ENCODE measurements at places on chromosomes 1 and 21.

DNA sequence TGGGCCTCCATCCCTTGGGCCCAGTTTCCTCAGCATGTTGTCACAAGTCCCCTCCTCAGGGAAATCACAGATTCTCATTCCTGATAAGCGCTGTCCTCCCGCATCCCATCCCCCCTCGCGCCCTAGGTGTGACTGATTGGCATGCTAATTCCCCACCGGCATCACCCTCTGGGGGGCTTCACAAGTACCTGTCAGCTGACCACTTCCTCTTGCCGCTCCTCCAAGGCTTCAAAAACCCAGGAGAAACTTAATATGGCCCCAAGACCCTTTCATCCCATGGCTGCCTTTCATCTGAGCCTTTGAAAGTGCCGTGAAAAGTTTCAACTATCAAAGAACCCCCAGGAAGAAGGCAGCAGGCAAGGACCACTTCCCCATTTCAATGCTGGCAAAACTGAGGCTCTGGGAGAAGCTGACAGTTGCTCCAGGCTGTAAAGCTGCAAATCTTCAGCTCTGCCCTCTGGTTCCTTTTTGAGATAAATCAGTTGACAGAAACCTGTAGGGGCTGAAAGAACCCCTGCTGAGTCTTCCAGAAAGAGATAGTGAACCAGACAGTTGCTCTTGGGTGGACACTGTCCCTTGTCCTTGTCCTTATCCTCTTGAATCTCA lies 12.8 kb upstream of the MIXL1 start:
- DNase-seq: no peak

DNA sequence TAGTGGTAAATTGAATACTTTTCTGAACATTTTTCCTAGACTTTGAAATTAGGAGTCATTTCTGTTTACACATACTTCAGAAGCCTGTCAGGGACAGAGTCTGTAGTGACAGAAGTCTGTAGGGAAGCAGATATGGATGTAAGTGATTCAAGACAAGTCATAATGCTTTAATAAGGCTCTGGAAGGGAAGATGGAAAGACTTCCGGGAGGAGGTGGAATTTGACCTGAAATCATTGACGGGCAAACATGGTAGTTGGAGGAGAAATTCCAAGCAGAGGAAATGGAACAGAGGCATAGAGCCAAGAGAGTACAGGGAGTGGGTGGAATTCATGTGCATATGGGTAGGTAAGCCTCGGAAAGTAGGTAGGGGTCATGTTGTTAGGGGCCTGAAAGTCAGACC lies 22.5 kb downstream of the CAMTA1 start:
- DNase-seq: no peak

DNA sequence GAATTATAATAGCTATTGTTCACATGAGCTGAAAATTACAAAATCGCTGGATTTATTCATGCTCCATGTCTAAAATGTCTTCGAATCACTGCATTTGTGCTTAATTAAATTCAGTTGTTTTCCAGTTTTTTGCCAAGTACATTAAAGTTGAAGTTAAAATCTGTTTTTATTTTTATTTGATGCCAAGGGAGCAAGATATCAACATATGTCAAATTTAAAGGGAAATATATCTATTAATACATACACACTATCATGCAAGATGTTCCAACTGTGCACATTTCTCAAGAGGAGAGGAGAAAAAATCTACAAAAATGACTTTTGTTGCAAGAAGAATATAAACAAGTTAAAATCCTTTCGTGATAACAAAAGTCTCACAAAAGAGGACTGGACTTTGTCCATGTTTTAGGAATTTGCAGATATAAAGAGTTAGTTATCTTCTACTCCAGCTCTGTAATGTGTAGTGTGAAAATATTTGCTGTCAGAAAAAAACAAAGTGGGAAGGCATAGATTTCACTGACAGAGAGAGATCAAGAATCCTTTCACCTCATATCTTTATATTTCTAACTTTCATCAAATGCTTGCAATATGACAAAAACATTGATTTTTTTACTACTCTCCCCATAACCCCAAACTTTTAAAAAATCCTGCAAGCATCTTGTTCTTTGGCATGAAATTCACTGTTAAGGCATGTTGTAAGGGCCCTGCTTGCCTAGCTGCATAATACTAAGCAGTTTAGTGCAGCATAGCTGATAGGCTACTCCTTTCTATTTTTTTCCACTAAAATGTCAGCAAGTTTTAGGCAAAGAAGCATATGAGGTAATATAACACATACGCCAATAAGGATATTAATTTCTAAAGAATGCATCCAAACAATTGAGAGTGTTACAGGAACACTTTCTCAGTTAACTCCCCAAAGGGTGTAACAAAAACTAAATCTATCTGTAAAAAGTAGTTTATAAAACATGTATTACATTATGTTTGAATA lies 340.2 kb upstream of the ADAMTS5 start:
- DNase-seq: no peak

GRCh38 chr1:241061062-241061461 lies 295.9 kb downstream of the RGS7 start:
- DNase-seq: no peak

GRCh38 chr1:247273013-247273412 lies 17.1 kb downstream of the VN1R5 start:
- no peak for DNase-seq

GRCh38 chr1:43844114-43844513 lies 89.5 kb upstream of the ARTN start:
- no peak for DNase-seq

- DNase-seq: peak; percentile 39
These were observed 133.1 kb downstream of the AKT3 start for GRCh38 chr1:243716906-243717305.

DNA sequence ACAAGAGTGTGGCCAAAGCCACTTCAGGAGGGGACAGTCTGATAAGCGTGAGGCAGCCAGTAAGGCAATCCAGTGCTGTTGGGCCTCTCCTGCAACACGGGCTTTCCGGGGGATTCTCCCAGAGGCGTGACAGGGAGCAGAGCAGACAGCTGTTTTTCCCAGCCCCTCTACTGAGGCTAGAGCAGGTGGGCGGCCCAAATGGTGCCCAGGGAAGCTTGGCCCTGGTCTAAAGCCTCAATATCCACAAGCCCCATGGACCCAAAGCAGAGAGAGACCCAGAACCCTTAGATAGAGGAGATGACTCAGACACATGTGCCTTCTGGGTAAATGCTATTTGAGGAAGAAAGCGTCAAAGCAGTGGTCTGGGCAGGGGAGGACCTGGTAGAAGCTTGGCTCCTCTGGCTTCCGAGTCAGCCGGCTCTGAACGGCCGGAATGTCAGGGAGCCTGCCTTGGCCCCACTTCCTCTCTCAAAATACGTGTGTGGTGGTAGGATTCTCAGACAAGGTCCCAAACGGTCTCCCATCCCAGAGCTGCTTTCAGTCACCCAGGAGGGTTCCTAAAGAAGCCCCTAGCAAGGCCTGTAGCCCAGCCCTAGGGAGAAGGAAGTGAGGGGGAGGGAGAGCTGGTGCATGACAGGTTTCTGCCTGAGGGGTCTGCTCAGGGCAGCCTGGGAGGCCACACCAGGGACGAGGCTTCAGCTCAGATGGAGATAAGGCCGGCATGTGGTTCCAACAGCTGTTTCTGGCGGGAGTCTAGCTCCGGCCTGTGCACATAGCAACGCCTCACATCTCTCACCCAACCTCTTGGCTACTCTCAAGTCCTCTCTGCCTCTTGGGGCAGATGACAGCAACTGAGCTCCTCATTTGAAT lies 28.8 kb downstream of the PIK3C2B start:
- DNase-seq: no peak

DNA sequence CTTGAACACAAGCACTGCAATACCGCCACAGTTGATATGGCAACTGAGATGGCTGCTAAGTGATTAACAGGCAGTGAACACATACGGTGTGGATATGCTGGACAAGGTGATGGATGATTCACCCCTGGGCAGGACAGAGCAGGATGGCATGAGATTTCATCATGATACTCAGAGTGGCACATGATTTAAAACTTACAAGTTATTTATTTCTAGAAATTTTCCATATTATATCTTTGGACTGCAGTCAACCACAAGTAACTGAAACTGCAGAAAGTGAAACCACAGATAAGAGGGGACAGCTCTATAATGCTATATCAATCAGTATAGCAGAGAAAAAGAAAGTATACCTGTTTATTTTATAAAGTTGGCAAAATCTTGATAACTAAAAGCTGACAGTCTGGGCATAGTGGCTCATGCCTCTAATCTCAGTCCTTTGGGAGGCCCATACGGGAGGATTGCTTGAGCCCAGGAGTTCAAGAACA lies 47.9 kb downstream of the PHACTR4 start:
- peak; percentile 75 for DNase-seq

DNA sequence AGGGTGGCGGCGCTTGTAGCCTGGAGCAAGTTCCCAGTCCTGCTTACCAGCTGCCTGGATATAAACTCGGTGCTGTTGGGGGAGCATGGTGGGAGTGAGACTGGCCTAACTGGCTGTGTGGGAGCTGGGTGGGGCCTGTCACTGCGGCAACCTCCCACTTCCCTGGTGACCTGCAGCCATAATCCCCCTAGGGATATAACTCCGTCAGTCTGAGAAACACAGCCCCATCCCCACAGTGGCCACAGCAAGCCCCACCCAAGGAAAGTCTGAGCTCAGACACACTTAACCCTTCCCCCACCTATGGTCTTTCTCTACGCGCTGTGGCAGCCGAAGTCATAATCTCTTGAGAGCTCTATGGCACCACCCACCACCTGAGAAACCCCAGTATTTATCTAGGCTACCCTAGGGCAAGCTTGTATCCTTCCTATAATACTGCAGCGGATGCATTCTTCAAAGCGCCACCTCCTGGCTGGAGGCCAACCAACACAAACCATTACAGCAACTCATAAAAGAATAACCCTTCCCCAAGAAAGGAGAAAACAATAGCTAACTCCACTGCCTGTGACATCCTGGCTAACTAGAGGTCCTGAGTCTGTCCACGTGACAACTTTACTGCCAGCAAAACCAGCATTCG lies 57.4 kb downstream of the ZNF648 start:
- DNase-seq: no peak

- peak; percentile 14 for DNase-seq
These were observed 199.6 kb downstream of the DPYD start for GRCh38 chr1:97721221-97721620.

- DNase-seq: no peak
These were observed 40.4 kb upstream of the GOLT1A start for GRCh38 chr1:204254031-204254661.

DNA sequence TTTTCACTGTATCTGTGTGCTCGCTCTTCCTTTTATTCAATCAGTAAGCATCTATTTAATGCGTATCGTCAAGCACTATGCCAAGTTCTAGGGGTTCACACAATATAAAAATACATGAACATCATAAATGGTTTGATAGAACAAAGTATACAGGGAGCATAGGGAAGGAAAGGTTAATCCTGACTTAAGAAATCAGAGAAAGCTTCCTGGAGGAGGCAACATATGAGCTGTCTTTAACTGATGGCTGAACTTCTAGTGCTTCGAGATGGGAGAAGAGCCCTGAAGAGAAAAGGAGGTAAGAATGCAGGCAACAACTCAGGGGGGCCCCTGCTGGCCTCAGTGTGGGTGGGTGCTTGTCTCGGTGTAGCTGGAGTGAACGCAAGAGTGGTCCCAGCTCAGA lies 63.6 kb upstream of the GALNT2 start:
- no peak for DNase-seq

GRCh38 chr1:215055281-215055935 lies 27.1 kb upstream of the KCNK2 start:
- no peak for DNase-seq

DNA sequence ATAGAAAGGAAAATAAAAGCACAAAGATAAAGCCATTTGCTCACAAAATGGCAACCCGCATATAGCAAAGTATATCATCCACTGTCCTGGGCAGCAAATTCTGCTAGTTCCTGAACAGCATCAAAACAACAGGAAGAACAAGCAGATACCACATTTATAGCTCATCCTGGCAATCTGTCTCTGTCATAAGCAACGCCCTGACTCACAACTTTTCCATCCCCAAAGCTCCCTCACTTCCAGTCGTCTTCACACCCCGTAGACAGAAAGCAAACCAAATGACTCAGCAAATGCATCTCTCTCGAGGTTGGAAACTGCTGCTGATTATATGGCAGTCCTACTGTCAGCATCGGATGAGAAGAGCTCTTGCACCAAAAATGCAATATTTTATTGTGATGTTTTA lies 65.8 kb downstream of the AK5 start:
- peak; percentile 76 for DNase-seq

- no peak for DNase-seq
These were observed 578 bp upstream of the TRIM62 start for GRCh38 chr1:33182401-33182841.

DNA sequence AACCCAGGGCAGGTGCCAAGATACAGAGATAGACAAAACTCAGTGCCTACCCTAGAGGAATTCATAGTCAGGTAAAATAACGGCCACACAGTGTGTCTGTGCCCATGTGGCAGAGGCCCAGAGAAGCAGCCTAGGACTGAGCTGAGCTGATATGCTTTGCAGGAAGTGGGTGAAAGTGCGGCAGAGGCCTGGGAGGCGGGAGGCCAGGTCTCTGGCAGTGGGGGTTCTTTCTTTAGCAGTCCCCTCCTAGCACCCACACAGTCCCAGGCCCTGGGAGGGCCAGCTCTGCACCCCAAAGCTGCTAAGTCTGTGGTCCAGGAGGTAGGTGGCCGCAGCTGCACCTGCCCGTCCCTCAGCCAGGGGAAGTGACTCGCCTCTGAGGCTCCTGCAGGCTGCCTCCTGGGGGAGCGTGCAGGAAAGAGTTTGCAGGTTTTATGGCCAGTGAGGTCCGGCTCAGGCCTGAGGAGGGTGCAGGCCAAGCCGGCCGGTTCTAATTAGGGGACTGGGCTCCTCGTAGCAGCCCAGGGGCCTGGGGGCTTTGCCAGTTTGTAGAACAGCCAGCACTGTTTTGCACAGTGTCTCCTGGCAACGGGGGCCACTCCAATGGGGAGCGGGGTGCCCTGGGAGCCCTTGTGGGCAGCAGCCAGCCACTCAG lies 107.9 kb downstream of the SPSB1 start:
- DNase-seq: peak; percentile 46

DNA sequence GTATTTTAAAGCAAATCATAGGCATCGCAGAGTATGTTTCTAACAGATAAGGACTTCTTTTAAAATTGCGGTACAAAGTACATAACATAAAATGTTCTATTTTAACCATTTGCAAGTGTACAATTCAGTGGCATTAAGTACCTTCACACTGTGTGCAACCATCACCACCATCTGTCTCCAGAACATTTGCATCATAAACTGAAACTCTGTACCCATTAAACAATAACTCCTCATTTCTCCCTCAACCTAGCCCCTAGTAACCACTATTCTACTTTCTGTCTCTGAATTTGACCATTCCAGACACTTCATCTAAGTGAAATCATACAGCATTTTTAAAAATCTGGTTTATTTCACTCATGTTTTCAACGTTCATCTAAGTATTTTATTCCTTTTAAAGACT lies 16.6 kb upstream of the ATF3 start:
- no peak for DNase-seq

GRCh38 chr1:2205191-2205952 lies 10.8 kb upstream of the FAAP20 start:
- DNase-seq: peak; percentile 93

GRCh38 chr1:58469016-58469415 lies 77.5 kb downstream of the OMA1 start:
- DNase-seq: no peak

- DNase-seq: no peak
These were observed 13.2 kb downstream of the MEGF6 start for GRCh38 chr1:3598051-3598491.

GRCh38 chr1:206472024-206472423 lies 1.7 kb downstream of the IKBKE start:
- DNase-seq: no peak

Measured in astrocyte of the spinal cord (primary cell).